Vagina (tissue), 2 donors: ENCODE measurements at places on chromosomes 1 and 21.

DNA sequence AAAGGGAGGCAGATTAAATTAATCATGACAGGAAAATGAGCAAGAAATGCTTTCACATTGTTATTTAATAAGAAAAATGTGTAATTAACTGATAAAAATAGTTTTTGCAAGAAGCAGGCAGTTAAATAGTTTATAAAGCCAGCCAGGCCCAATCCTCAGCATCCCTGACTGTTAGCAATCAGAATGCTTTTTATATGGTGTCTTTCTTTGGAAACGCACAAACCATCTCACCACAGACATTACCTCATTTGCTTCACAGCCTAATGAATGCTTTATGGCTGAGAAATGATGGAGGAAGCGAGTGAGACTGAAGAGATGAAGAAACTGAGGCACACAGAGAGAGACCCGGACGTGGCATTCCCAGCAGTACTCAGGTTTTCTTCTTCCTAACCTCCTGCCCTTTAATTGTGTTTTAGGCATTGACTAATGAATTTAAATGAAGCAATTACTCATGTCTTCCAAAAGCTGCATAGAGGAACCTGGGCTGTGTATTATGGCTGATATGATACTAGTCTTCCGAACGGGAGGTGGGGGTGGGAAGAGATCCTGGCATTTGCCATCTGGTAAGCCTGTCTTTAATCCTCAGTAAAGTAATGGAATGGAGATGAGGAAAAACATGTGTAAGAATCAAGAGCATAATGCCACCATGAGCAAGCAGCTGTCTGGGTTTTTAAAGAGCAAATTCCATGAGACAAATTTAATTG, 116.1 kb upstream of the LMO4 start:
- no peak for DNase-seq

DNA sequence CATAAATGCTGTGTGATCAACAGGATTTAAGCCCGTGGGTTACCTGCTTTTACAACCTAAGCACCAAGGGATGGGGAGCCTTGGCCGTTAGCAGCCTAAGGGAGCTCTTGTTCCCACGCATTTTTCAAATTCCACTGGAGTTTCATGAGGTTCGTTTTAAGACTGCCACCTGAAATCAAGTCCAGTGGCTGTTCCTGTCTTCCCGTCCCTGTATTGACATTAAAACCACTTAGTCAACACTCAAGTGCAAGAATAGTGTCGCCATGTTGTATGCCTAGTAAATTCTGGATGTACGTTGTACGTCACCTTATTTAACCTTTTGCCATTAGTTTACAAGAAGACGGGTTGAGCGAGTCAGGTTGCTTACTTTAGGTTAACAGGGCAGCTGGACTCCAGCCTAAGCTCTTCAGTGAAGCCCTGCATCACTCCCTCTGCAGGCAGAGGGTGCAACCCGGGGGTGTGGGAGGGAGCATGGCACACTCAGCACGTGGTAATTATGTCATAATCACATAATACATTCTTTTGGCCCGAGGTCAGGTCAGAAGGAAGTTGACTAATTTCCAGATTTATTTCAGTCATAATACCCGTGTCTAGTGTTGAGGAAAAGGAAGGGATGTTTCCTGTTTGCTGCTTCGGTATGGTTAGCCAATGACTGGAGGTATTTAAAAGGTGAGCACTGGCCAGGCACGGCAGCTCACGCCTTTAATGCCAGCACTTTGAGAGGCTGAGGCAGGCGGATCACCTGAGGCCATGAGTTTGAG, 42.5 kb downstream of the CNST start:
- DNase-seq, result no peak

DNA sequence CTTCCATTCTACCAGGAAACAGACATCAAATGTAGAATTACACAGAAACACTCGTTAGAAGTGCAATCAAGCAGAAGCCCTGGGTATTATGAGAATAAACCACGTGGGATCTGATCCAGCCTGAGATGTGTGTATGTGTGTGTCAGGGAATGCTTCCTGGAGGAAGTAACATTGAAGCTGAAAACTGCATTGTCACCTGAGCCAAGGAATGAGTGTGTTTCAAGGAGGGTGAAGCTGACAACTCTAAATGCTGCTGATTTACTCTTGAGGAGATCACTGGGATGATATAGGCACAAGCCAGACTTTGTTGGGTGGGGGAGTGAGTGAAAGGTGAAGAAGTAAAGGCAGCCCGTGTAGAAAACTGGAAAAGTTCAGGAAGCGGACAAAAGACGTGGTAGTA, 27.6 kb downstream of the FAAH start:
- DNase-seq, result no peak

DNA sequence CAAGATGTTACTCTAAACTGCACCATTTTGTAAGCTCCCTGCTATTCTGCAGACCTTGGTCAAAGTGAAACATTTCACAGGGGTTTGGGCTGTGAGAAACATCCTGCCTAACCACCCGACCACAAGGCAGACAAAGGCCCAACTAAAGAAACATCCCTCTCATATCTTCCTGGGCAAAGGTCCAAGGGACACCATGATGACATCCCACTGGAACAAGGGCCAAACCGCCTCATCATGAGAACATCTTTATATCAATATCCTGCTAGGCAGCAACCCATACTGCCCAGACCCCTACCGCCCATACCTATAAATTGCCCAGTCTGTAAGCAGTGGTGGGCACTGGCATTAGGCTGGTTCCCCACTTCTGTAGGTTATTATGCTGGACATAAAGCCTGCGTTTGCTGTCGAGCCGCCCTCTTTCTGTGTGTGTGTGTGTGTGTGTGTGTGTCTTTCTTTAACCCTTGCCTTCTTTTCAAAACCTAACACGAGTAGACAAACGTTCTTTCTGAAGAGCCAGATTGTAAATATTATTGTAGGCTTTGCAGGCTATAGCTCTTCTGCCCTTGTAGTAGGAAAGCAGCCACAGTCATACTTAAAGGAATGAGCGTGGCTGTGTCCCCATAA, 1.0 kb upstream of the PPIE start:
- no peak for DNase-seq

DNA sequence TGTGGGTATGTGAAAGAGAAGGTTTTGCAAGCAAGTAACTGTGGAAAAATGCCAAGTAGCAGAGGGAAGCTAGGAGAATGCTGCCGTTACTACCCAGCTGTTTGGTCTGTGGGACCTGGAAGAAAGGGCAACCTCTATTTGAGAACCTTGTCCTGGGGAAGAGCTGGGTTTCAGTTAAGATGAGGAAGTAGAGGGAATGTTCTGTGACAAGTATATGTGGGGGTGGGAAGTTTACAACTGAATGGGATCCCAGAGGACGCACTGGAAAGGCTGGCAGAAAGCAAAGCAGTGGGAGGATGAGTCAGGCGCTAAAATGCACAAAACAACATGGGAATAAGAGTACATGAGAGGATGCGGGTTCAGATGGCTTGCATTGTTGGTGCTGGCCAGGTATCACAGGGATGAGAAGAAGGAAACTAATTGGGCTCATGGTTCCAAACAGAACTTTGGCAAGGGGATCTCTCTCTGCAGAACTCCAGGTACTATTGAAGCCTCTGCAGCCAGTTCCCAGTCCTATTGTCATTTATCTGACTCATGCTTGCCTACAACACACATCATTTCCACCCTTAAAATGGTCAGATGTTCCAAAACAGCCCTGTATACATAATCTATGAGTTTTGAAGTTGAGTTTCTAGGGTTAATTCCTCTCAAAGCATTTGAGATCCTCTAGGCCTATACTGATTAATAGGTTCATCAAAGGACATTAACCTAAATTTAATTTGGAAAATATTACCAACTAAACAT, 88.5 kb upstream of the VAV3 start:
- no peak for DNase-seq

DNA sequence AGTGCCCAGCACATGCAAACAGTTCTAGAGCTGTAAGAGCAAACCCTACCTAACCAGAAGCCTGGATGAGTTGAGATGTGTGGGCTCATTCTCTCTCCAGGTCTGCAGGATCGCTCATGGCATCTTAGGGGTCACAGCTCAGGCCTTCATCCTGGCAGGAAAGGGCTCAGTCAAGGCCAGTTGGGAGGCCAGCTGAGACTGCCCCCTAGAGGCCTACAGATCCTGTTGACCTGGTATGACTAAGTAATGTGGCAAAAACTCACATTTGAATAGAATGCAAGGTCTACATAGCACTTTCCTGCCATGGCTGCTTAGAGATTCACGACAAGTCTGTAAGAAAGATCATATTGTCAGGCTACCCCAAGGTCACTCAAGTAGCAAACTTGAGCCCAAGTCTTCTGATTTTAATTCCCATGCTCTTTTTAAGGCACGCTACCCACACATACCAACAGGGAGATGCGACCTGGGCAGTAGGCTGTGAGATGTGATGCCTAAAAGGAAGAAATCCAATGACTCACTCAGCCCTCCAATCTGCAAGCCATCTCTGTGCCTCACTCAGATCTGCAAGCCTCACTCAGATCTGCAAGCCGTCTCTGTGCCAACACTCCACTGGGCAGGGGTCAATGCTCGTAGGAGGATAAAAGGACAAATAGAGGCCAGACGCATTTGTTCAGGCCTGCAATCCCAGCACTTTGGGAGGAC, 5.1 kb upstream of the CAPN8 start:
- DNase-seq, result no peak

DNA sequence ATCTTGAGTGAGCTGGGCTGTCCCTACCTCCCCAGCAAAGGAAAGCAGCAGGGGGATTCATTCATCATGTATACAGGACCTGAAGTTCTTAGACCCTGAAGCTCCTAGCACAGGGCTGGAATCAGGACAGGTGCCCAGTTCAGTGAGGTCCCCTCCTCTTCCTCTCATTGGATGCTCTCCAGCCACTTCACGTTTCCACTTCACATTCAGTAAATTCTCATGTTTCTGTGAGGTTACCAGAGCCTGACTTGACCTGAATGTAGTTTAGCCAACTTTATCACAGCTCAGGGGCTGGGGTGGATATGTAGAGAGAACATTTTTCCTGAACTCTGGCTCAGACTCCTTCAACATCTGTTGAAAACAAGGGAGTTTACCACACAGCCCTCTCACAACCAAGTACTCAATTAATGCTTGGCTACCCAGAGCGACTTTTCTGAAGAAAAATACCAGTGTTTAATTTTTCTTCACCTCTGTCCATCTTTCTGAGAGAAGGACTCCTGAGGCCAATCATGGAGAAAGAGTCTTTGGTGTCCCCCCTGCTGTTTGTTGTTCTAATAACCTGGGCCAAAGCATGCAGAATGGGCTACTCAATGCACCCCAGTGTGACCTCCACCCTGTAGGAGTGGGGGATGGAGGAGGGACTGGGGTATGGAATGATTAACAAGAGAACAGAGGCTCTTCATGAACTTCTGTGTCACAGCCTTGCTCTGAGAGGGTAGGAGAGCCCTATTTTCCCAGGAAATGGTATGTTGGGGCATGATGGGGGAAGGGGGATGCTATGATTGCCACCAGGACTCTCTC, 108.3 kb upstream of the FGGY start:
- DNase-seq, result no peak

DNA sequence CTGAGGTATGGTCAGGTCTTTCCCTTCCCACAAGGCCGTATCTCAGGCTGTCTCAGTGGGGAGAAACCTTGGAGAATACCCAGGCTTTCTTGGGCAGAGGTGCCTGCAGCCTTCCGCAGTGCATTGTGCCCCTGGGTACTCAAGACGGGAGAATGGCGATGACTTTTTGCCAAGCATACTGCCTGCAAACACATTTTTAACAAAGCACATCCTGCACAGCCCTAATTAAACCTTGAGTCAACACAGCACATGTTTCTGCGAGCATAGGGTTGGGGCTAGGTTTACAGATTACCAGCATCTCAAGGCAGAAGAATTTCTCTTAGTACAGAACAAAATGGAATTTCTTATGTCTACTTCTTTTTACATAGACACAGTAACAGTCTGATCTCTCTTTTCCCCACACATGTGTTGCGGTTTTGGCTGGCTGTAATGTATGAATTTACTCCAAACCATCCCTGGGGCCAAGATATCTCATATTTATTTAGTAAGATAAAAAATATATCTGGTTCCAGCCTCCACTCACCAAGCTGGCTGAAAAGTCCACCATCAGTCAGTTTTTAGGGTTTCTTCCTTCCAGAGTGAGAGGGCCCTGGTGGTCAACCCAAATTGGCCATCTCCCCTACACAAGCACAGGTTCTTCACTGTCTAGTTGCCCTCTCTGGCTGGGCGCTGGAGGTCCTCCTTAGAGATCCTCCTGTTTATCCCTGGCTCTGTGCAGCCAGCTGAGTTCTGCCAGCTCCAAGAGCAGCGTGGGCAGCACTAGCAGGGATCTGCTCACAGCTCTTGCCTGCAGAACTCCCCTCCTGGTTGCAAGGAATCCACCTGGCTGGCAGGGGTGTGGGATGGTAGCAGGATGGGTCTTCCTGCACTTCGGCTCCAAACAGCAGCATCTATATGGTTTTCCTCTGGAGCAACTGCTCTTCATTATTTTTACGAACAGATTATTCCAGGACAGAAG, 2.6 kb downstream of the FAAH start:
- no peak for DNase-seq

DNA sequence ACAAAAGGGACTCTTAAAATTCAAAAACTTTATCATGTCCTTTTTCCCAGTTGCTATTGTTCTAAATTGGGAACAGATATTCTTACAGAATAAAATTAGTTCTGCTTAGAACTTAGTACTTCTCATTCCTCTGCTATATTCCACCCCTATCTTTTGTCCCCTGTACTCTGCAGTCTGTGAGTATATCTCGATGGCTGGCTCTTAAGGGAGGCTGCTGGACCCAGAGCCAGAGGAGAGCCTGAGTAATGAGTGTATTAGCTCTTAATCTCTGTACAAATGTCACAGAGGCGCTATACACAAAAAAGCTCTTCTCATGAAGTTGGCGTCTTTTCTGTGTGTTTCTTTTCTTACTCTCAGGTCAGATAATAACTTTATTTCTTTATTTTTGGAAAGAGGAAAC, 423.4 kb downstream of the ZP4 start:
- DNase-seq, result no peak

GRCh38 chr1:26281971-26282370, 2.1 kb downstream of the SH3BGRL3 start:
- DNase-seq, result no peak

GRCh38 chr1:87765681-87766070, 437.0 kb downstream of the LMO4 start:
- DNase-seq, result no peak

DNA sequence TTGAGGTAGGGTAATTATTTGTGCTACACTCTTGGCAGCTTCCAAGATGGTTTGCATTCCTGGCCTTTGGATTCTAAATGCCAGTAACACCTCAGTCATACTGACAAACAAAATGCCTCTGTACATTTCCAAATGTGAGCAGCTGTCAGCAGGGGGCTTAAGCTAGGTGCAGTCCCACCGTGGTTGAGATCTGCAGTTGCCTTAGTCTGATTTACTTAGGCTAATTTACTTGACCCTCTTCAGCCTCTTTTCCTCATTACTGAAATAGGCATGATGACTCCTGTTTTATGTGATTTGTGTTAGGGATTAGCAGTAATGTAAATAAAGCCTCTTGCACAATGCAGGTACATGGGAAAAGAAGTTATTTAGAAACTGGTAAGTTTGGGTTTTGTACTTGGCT, 13.5 kb upstream of the SPATA1 start:
- no peak for DNase-seq

- DNase-seq, result no peak
Observed at GRCh38 chr1:175394739-175395138, 202.2 kb upstream of the KIAA0040 start.

- no peak for DNase-seq
Observed at GRCh38 chr1:115056395-115056798, 26.8 kb downstream of the TSHB start.
